ENCODE measurements at places on chromosomes 2 and 18.
A peak's percentile ranks its signal among the peaks of the same experiment; 100 is the strongest.

GRCh38 chr18:48340560-48340959 is 68.6 kb downstream of the ZBTB7C start:
- no peak for DNase-seq

DNA sequence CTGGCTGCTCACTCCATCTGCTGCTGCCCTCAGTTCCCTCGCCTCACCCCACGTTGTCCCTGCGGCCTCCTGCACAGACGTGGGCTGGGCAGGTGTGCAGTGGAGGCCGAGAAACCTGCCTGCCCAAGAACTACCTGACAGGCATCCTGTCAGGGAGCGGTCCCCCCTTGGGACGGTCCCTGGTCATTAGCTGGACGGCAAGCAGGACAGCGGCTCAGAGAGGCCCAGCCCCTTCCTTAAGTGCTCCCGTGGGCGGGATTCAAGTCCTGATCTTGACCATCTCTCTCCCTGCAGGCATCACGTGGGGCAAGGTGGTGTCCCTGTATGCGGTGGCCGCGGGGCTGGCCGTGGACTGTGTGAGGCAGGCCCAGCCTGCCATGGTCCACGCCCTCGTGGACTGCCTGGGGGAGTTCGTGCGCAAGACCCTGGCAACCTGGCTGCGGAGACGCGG is 11.3 kb downstream of the BOK start:
- DNase-seq, result no peak

DNA sequence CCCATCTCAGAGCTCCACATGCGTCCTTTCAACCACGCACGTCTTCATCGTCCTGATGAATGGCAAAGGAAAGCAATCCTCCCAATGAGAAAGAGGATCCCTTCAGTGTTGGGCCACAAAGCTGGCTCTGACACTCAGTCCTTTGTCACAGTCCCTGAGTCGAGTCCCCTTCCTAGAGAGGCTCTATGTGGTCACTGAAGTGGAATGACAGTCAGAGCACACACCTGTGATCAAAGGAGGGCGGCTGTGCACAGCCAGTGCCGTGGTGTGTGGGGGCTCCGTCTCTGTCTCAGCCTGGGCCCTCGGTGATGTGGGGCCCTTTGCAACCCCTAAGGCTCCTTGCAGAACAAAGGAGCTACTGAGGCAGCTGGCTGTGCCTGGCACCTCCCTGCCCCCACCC is 157.3 kb upstream of the APCDD1 start:
- peak; percentile 41 for DNase-seq

- DNase-seq, result no peak
These were observed 143.9 kb downstream of the SS18 start for GRCh38 chr18:25946540-25946939.

DNA sequence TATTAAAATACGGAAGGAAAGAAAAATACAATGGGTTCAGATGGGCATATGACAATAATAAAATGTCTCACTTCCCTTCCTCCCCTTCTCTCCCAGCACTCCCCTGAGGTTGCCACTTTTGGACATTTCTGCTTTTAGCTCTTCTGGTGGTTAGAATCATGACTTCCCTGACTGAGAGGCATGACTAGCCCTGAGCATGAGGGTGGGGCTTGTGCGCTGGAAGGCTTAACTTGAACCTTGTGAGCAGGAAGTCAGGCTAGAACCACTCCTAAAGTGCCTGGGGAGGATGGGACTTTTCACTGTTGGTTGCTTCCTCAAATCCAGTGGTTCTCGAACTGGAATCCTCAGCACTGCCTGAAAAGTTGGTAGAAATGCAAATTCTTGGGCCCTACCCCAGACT is 19.7 kb upstream of the ARHGAP25 start:
- DNase-seq, result no peak

GRCh38 chr2:46954951-46955571 is 39.5 kb upstream of the MCFD2 start:
- DNase-seq, result no peak

DNA sequence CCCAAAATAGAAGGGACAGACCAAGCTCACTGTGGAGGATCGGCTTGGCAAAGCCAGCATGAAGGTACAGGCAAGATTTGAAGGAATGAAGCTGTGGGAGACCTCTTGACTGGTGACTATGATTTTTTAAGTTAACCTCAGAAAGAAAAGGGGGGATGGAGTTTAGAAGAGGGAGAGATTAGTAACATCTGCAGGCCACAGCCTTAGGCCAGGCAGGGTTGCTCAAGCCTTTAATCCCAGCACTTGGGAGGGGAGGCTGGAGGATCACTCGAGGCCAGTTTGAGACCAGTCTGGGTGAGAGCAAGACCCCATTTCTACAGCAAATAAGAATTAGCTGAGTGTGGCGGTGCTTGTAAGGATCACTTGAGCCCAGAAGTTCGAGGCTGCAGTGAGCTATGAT is 46.6 kb downstream of the ZNF532 start:
- no peak for DNase-seq

Data from left renal pelvis (tissue), 4 donors.